Activated naive CD4-positive, alpha-beta T cell treated with anti-CD3 and anti-CD28 coated beads, Interleukin-2, amount 50 U/mL, for 72 hours (primary cell): ENCODE measurements at places on chromosomes 2 and 18. TPM values are rescaled to one million over a fixed set of nuclear protein-coding genes. Genes with fewer than 3 reads are reported as not detected.

The FOXD4L1 gene
- total RNA-seq, result not detected

The ANO7 gene
- total RNA-seq, result 5.3 TPM

The CD207 gene
- not detected for total RNA-seq

The NRBP1 gene
- 76.0 TPM for total RNA-seq

The SLC66A2 gene
- total RNA-seq, result 15.6 TPM

The PARD3B gene
- total RNA-seq, result 0.09 TPM

The PTPN4 gene
- total RNA-seq, result 32.9 TPM

GRCh38 chr2:88903749-88904353 is 212.4 kb downstream of the RPIA start:
- no peak for DNase-seq

DNA sequence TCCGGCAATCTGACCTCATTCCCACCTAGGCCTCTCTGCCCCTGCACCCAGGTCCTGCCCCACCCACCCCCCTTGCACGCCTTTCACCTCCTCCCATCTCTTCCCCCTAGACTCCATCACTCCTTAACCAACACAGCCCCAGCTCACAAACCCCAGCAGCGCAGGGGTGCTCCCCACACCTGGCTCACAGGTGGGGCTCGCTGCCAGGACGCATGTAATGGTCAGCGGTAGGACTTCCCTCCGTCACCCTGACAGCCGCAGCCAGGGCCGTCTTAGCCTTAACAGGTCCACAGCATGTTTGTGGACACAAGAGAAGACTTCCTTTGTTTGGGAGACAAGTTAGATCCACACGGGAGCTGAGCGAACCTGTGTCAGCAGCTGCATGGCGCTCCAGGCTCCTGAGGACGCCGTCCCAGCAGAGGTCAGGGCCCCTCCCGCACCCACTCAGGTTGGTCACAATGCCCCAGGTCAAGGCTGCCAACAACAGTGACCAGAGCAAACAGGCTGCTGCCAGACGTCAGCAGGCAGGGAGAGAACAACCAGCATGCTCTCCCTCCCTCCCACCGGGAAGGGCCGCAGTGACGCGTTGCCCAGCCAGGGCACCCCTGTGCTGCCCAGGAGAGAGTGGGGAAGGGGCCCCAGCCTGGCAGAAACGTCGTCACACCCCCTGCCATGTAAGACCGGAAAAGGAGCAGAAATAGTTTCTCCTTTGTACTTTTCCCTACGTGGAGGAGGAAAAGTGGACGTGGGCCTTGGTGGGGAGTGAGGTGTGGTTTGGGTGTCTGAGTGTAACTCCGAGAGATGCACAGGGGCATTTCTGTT is 68.0 kb downstream of the PXDN start:
- DNase-seq, result no peak

DNA sequence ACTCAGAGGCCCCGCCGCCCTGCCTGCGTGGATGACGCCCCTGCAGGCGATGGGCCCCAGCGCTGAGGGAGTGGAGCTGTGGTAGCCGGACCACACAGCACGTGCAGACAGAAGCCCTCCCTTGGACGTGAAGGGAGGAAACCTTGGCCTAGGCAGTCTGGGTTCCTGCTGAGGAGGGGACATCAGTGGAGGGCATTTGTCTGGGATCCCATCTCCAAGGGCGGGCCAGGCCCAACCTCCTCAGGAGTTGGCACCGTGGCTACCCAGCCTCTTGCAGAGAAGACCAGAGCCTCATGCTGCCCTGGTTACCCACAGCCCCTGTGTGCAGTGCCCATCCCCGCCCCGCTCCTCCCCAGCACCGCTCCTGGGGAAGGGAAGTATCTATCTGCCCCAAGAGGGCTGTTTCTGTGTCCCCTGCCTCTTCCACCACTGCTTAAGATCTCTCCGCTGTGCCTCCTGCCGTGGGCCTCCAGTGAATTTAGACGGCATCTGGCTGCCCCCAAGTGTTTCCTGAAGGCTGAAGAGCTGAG is 241.8 kb downstream of the KLHL29 start:
- no peak for DNase-seq

DNA sequence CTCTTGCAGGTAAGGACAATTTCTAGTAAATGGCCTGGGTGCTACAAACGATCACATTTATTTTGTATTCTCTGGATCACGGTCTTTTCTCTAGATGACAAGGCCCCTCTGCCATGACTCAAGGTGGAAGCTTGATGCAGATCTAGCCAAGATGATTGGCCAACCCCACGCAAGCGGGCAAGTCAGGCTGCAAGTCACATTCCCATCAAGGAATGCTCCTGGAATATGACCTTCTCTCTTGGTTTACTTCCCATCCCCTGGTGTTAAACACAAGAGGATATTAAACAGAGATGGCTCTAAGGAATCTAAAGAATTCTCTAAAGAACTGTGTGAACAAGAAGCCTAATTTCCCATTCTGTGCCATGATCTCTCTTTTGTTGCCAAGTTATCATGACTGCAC is 97.3 kb upstream of the SERPINE2 start:
- no peak for DNase-seq

DNA sequence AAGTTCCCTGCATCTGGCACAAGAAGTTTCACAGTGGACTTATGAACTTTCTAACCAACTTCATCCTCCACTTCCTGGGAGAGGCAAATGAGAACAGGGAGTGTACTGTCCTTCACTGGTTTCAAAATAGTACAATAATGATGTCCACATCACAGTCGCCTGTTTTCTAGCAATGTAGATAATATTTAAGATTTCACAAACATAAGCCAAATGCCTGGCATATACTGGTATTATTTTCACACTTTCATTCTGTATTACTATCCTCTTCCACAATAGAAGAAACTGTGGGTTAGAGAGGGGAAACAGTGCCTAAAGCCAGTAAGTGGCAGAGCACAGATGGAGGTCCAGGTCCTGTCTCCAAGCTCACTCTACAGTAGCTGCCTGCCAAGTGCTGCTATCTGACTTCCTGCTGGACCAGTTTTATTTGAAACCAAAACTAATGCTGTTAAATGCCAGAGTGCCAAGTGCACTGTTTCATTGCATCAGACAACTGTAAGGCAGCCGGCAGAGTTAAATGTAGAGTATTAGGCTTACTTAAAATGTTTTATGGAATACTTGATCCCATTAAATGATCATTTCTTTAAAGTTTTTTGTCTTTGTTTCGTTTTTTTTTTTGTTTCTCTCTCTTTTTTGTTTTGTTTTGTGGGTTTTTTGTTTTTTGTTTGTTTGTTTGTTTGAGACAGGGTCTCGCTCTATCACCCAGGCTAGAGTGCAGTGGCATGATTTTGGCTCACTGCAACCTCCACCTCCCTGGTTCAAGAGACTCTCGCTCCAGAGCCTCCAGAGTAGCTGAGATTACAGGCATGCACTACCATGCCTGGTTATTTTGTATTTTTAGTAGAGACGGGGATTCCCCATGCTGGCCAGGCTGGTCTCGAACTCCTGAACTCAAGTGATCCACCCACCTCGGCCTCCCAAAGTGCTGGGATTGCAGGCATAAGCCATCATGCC is 15.1 kb downstream of the COBLL1 start:
- DNase-seq, result no peak

GRCh38 chr2:118752762-118753429 is 94.6 kb downstream of the EN1 start:
- DNase-seq, result no peak

- no peak for DNase-seq
These were observed 5.4 kb downstream of the CRYGD start for GRCh38 chr2:208118918-208119317.

- DNase-seq, result no peak
These were observed 543.5 kb upstream of the HNMT start for GRCh38 chr2:137420744-137421143.

- DNase-seq, result peak; percentile 86
These were observed 2.6 kb upstream of the CYP26B1 start for GRCh38 chr2:72150157-72150860.

- DNase-seq, result no peak
These were observed 13.3 kb upstream of the IMPACT start for GRCh38 chr18:24413148-24413547.

DNA sequence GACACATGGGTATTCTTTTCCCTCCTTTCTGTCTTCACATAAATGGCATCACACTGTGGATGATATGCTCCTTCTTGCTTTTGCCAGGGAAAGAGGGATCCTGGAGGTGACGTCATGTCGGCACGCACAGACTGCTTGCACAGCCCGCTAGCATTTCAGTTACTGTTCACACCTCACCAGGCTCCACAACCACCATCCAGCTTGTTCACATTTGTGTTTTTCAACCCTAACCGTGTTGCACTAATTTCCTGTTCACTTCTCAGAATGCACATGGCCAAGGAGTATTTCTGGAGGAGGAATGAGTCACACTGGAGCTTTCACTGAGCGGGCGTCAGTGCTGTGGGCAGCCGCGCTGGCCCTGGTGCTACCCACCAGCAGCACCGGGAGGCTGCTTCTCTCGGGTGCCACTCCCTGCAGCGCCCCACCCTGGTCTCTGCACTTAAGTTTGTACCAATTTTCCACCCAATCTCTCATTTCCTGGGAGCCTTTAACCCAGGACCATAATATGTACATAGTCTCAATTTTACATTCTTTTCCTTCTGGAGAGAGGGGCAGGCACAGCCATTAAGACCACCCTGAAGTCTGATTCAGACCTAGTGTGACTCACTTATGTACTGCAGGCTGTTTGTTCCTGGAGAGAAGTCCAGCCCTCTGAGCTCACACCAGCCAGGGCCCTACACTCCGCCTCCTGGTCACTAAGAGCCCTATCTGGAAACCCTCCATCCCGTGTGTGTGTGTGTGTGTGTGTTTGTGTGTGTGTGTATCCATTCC is 65.1 kb downstream of the MBP start:
- DNase-seq, result peak; percentile 66

- DNase-seq, result peak; percentile 27
These were observed 253.8 kb downstream of the TGIF1 start for GRCh38 chr18:3703732-3704176.

DNA sequence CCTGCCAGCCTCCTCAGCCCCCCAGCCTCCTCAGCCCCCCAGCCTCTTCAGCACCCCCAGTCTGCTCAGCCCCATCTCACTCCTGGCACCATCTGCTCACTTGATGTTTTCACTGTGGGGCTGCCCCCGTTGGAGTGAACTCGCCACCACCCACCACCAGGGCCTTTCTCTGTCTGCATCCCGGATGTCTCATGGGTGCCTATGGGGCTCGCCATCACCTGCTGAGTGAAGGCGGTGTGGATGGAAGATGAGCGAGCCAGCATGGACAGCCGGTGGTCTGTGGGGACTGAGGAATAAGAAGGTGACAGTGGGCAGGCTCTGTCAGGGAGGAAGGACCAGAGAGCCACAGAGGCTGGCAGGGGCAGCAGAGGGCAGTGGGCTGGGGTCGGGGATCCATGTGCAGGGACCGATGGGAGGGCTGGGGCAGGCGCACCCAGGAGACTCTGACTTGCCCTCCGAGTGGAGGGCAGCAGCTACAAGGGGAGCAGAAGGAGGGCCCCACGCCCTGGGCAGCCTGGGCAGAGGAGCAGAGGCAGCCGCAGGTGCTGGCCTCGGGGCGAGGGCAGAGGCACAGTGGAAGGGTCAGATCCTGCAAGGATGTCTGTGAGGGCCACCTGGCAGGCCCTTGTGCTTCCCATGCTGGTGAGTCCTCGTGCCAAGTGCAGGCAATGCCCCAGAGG is 74.7 kb upstream of the ODC1 start:
- DNase-seq, result peak; percentile 48

DNA sequence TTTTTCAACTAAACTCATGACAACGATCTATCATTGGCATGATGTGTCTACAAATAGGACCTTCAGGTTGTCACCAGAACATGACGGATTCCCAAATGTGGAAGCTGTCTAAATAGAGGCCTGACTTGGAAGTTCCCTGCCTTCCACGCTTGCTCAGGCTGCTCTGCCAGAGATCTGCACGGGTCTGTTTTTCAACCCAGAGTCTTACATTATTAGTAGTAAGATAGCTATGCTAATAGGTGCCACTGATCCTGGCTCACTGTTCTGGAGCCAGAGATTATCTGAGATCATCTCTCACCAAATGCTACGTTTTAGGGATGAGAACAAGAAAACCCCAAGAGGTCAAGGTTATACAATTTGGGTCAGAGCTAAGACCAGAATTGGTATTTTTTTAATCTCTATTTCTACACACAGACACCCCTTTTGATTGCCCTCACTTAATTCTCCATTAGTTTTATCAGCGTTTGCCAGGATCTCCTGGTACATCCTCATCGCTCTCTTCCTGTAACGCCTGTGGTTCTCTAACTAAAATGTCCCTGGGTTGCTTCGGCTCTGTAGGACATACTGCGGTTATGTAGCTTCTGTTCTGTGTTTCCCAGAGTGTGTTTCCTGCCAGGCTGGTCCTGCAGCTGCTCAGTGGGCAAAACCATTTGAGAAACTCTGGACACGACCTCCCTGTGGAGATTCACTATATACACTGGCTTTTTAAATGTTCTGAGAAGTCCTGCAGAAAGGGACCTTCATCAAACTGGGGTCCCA is 5.7 kb downstream of the CDC42EP3 start:
- no peak for DNase-seq
